ENCODE measurements at places on chromosomes 5 and 9. TPM values are rescaled to one million over a fixed set of nuclear protein-coding genes. Genes with fewer than 3 reads are reported as not detected.

DNA sequence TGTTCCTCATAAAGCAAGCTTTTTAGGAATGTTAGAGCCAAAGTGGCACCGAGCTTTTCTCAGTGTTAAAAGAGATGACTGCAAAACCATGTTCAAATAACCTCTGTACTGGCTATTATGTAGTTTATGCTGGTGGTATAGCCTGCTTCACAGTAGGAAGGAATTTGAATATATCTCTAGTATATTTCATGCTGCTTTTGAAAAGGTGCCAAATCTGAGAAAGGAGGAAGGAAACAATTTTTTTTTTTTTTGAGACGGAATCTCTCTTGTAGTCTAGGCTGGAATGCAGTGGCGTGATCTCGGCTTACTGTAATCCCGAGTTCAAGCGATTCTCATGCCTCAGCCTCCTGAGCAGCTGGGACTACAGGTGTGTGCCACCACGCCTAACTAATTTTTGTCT, 13.5 kb downstream of the CREBRF start:
- peaks cover 2% of the 10 kb centered on the region for H3K4me1 ChIP-seq
- no peak for DNase-seq
- no peak overlapping the region for H3K4me3 ChIP-seq

- DNase-seq = no peak
- peaks cover 3% of the 10 kb centered on the region for H3K4me1 ChIP-seq
- H3K4me3 ChIP-seq = no peak overlapping the region
- peaks cover 9% of the 10 kb centered on the region for H3K27me3 ChIP-seq
- H3K27ac ChIP-seq = no peak overlapping the region
Measured at GRCh38 chr5:136522217-136522956, 157.0 kb upstream of the TRPC7 start.

- H3K4me1 ChIP-seq = peaks cover 7% of the 10 kb centered on the region
- no peak overlapping the region for H3K27ac ChIP-seq
- no peaks in the 10 kb centered on the region for H3K27me3 ChIP-seq
Measured at GRCh38 chr5:110258460-110259216, 467.8 kb downstream of the TMEM232 start.

DNA sequence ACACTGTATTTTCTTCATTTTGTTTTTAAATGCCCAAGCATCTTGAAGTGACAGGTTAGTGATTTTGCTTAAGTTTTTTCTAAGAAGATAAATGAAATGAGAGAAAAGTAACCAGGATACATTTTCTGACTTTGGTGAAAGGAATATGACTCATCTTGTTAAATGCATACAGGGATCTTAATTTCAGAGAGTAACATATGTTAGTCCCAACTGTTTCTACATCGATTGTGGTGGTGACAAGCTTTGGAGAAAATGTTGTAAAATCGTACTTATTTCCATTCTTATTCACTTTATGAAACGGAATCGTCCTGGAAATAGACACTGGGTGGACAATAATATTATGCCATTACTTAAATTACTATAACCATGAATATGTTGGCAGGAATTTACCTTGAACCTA, 107.5 kb downstream of the KCNN2 start:
- H3K4me1 ChIP-seq = no peaks in the 10 kb centered on the region
- H3K27me3 ChIP-seq = no peaks in the 10 kb centered on the region
- no peak overlapping the region for H3K27ac ChIP-seq
- no peak for DNase-seq

DNA sequence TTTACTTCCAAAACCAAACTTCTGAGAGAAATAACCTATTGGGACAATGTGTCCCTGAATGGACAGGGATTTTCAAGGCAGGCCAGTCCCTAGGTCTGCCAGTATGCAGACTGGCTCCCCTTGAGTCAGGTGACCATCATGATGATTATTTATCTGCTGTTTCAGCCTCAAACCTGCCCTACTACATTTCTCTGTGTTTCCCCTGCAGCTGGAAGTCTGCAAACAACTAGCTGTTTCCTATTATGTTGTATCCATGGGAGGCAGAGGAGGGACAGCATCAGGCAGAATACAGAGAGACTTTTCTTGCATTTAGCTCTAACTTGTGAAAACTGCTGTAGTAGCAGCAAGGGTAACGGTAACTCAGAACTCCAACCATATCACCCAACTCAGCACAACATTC, 36.2 kb upstream of the IFNK start:
- peak overlapping the region; percentile 86 for H3K27ac ChIP-seq
- no peaks in the 10 kb centered on the region for H3K27me3 ChIP-seq
- H3K4me1 ChIP-seq = peaks cover 20% of the 10 kb centered on the region
- H3K4me3 ChIP-seq = peak overlapping the region; percentile 27

DNA sequence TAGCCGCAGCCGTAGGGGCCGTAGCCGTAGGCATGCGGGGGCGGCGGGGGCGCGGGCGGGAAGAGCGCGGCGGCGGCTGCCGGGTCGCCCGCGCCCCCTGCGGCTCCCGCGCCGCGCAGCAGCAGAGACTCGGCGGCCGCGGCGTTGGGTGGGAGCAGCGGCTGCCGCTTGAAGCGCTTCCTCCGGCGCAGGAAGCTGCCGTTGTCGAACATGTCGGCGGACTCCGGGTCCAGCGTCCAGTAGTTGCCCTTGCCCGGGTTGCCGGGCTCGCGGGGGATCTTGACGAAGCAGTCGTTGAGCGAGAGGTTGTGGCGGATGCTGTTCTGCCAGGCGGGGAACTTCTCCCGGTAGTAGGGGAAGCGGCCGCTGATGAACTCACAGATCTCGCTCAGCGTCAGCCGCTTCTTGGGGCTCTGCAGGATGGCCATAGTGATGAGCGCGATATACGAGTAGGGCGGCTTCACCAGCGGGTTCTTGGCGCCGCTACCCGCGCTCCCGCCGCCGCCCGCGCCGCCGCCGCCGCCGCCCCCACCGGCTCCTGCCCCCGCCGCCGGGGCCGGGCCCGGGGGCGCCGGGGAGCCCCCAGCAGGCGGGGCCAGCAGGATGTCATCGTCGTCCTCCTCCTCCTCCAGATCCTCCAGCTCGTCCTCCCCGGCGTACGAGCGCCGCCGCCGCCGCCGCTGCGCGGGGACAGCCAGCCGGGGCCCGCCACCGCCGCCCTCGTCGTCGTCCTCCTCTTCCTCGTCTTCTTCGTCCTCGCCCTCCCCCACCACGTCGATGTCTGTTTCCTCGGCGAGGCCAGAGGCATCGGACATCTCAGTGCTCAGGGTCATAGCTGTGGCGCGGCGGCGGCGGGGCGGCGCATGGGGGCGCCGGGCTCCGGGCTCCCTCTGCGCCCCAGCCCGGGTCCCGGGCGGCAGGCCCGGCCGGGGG, 781 bp downstream of the FOXD1 start:
- peak overlapping the region; percentile 69 for H3K27ac ChIP-seq
- peaks cover 85% of the 10 kb centered on the region for H3K27me3 ChIP-seq
- H3K4me1 ChIP-seq = peaks cover 4% of the 10 kb centered on the region

- H3K4me1 ChIP-seq = peaks cover 39% of the 10 kb centered on the region
- DNase-seq = no peak
- peak overlapping the region; percentile 35 for H3K4me3 ChIP-seq
- H3K27me3 ChIP-seq = peaks cover 3% of the 10 kb centered on the region
- H3K36me3 ChIP-seq = no peaks in the 10 kb centered on the region
- peak overlapping the region; percentile 85 for H3K27ac ChIP-seq
Measured at GRCh38 chr9:137295238-137295811, 6.7 kb downstream of the NRARP start.

DNA sequence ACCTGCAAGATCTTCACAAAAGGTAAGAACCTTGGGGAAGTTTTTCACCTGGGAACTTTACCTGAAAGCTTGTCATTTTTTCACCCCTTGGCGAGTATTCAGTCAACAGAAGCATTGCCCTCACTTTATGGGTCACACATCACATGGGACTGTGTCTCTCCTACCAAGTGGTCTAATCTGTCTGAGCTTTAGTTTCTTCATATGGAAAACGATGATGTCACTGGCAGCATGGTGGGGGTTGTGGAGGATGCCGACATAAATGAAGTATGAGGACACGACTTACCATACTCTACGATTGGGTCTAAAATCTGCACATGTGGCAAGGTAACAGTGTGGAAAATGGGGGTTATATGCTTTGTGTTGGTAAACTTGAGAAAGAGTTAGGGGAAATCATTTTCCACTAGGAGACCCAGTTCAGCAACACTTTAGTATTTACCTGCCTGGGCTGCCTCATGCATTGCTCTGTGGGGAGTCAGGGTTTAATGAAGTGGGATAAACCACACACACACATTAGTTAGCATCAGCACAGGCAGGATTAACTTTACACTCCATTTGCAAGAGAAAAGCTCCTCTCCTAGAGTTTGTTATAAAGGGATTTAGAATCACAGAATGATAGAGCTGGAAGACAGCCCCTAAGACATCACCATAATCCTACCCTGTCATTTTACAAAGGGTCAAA, 19.8 kb upstream of the PAX5 start:
- H3K4me1 ChIP-seq = no peaks in the 10 kb centered on the region

DNA sequence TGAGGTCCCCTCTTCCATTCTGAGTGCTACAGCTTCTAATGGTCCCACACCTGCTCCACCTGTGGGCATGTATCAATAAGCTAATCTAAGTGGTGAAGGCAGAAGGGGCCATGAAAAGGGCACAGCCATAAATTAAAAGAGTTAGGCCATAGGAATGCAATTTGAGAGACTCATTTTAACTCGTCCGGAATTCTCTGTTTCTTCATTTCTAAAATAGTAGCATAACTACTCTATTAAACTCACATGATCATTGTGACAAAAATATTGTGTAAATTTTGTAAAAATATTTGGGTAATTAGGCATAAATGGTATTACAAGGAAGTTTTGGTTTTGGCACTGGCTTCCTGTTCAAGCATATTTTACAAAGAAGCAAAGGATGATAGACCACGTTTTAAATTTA, 103.1 kb upstream of the TXNDC8 start:
- peaks cover 17% of the 10 kb centered on the region for H3K27me3 ChIP-seq
- no peak for DNase-seq
- no peak overlapping the region for H3K4me3 ChIP-seq
- H3K4me1 ChIP-seq = no peaks in the 10 kb centered on the region
- H3K36me3 ChIP-seq = no peaks in the 10 kb centered on the region

Gene CD14
- total RNA-seq = 0.36 TPM

Gene FAM200C
- total RNA-seq = 6.5 TPM

Gene PCDHGB1
- total RNA-seq = 2.3 TPM
